ENCODE measurements at places on chromosomes 13 and 19.

- DNase-seq, result no peak
These were observed 41.0 kb downstream of the MLLT1 start for GRCh38 chr19:6238643-6239281.

DNA sequence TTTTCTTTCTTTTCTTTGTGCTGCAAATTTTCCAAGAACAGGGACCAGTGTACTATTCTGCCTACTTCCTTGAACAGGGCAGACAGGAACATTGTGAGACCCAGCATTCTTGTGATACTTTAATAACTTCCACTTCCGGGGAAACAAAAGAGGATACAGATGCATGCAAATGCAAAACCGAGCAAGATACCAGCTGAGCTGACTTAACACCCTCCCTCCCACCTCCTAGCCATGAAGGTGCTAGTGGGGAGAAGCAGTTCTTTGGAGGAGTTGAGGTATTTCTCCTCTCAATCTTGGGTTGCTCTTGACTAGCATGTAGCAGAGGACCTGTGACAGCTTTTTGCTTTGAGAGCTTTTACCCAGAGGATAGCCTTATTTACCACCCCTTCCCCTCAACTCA lies 111.2 kb downstream of the KLF5 start:
- DNase-seq, result no peak

DNA sequence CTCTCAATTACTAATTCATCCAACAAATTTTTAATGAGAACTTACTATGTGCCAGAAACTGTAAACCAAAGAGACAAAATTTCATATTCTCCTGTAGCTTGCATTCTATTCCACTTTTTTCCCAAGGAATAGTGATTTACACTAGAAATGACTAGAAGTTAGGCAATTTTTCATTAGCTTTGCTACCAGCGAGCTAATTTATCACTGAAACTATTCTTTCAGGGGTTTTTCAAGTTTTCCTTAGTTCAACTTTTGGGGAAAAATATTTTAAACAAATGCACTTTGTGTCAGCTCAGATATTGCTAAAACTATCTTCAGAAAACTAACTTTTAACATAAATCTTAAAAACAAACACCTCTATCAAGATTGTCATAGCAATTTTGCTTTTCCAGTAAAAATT lies 5.4 kb downstream of the TNFRSF19 start:
- DNase-seq, result no peak

DNA sequence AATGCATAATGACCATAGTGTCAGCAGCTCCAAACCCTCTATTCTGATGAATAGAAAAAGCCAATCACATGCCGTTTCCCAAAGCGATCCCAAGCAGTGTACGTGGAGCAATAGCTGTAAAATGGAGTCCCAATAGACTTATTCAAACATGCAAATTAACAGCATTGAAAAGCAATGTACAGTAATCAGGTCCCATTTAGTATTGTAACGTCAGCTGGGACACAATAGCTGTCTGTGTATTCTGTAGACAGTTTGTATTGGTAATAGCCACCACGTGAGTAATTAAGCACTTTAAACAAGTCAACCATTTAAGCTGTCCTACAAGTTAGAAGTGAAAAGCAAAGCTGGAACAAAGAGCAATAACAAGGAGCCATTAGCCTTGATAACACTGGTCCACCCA lies 698.2 kb downstream of the PCDH17 start:
- no peak for DNase-seq

DNA sequence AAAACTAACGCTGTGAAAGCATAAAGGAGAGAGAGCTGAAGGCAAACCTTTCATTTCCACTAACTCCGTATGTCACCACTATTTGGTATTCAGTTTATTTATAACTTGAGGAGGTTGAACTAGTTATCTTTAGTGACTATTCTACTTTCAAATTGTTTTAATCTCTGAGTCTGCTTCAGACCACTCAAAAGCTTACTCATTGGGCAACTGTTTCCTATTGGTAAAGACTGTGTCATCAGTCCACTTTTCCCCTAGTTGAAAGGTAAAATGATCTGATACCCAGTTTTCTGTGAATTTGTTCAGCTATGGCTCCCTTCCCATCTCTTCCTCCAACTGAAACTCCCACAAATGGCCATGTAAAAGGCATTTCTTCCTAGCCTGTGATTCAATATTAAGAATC lies 39.1 kb downstream of the TEX26 start:
- DNase-seq, result no peak

GRCh38 chr13:104436555-104436954 lies 1370.3 kb upstream of the SLC10A2 start:
- no peak for DNase-seq

- DNase-seq, result no peak
These were observed 3.1 kb upstream of the TYROBP start for GRCh38 chr19:35911173-35911572.

DNA sequence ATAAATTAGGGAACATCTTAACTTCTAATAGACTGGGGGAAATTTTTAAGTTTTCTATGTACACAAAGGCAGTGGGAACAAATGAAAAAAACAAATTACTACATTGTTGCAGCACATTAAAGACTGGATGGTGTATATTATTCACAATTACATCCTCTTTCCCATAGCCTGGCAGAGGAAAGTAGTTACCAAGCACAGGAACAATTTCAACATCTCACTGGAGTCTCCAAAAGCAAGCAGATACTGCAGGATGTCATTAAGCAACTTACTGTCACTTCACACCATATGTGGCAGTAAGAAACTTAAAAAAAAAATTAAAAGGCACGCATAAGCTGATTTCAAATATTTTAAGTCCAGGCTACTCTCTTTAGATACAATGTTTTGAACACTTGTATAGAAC lies 6.4 kb upstream of the EFNB2 start:
- no peak for DNase-seq

DNA sequence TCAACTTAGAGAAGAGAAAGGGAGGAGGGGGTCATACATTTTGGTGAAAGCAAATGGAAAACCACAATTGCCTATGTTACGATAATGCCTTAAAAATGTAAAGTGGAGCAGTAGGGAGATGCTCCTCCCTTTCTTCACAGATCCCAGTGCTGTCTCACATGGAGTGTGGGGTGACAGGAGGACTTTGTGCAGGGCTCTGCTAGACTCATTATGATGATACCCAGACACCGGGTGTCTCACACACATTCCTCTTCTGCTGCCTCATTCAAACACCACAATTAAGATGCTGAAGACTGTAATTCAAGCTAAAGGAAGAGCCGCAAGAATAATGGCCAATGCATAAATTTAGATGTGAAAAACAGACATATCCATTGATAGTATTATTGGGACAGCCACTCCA lies 150.6 kb downstream of the LHFPL6 start:
- no peak for DNase-seq

GRCh38 chr13:99859178-99860177 lies 112.1 kb downstream of the ZIC5 start:
- DNase-seq, result no peak

GRCh38 chr13:60753641-60754040 lies 356.6 kb downstream of the TDRD3 start:
- DNase-seq, result no peak

DNA sequence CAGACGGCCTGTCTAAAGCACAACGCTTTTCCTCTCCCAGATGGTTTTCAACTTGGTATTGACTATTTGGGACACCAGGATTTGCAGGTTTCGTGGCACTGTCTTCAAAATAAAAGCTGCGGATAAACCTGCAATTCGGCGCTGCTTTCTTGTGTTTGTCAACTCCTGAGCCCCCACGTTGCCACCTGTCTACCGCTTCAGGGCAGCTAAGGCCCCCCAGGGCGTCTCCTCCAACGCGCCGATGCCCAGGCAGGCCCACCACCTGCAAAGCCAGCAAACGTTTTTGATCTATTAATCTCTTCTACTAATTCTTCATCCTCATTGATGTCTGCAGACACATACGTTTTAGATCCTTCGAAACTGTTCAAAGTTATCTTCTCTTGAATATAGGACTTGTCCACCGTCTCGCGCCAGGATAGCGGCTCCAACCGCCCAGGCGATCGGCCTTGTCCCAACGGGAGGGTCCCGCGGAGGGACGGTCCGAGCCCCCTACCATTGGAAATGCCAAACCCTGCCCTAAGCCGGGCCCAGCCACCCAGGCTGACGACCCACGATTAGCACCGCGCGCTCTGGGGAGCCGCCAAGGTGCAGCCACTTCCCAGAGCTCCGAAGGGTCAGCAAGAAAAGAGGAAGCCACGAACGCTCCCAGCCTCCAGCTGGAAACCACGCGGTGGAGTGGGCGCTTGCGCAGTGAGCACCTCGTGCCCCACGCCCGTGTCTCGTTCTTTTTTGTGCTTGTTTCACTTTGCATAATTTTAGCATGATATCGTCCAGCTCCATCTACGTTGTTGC lies 23.4 kb upstream of the VN1R4 start:
- DNase-seq, result no peak

DNA sequence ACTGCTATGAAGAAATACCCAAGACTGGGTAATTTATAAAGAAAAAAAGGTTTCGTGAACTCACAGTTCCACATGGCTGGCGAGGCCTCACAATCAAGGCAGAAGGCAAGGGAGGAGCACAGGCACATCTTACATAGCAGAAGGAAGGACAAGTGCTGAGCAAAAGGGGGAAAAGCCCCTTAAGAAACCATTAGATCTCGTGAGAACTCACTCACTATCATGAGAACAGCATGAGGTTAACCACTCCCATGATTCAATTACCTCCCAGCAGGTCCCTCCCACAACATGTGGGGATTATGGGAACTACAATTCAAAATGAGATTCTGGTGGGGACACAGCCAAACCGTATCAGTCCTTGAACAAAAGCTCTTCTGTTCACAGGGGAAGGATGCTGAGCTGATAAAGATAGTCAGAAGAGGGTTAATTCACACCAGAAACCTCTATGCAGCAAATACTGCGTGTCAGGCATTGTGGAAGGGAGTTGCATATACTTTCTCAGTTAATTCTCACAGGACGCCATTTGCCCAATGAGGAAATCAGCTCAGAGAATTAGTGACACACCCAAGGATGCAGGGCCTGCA lies 246.2 kb downstream of the FOXO1 start:
- DNase-seq, result no peak

- DNase-seq, result no peak
These were observed 15.3 kb downstream of the FPR3 start for GRCh38 chr19:51810223-51810622.

- no peak for DNase-seq
These were observed at the start of gene FOXO1 for GRCh38 chr13:40666045-40666932. TSS of gene FOXO1 (minus strand) at chr13:40666641. CDS start at chr13:40666212, 429 bp downstream.

- no peak for DNase-seq
These were observed 8.5 kb upstream of the SIGLEC8 start for GRCh38 chr19:51466723-51467122.

DNA sequence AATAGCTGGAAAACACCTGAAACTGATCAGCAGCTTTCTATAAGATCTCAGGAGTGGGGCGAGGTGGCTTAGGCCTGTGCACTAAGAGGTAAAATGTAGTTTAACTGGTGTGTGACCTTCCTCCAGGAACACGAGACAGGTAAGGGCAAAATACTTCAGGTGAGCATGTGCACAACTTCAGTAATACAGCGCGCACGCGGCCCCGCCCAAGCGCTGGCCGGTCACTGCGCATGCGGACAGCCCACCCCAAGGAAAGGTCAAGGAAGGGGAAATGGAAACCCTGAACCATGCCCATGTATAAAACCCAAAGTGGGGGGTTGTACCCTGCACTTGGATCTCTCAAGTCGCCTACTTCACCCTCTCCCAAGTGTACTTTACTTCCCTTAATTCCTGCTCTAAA lies 49.4 kb upstream of the ARHGEF7 start:
- no peak for DNase-seq

GRCh38 chr19:19525611-19526380 lies 2.9 kb upstream of the YJEFN3 start:
- no peak for DNase-seq

GRCh38 chr13:104015646-104016396 lies 949.6 kb upstream of the SLC10A2 start:
- DNase-seq, result no peak

GRCh38 chr19:46271481-46272197 lies 25.2 kb upstream of the HIF3A start:
- DNase-seq, result peak; percentile 71

GRCh38 chr19:5954293-5954692 lies 23.6 kb downstream of the RANBP3 start:
- no peak for DNase-seq

- no peak for DNase-seq
These were observed at the start of gene PPP1R12C for GRCh38 chr19:55116859-55117662. TSS of gene PPP1R12C (minus strand) at chr19:55117637. CDS start at chr19:55117543, 94 bp downstream.

- DNase-seq, result no peak
These were observed 226.0 kb downstream of the NALCN start for GRCh38 chr13:101190337-101190736.

DNA sequence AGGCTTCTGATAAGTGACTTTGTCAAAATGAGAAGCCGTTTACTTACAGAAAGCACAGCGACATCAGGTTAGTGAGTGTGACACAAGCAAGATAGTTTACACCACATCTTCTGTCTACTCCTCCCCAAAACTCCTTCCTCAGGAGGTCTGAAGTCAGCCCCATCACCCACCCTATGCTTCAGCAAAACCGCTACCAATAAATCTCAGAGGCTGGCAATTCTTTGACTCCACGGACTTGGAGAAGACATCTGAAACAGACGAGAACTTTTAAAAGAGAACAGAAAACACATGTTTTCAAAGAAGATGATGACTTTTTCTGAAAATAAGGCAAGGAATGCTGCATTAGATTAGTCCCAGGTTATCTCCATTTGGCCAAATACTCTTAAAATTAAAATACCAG lies 261.1 kb downstream of the TBC1D4 start:
- DNase-seq, result no peak

DNA sequence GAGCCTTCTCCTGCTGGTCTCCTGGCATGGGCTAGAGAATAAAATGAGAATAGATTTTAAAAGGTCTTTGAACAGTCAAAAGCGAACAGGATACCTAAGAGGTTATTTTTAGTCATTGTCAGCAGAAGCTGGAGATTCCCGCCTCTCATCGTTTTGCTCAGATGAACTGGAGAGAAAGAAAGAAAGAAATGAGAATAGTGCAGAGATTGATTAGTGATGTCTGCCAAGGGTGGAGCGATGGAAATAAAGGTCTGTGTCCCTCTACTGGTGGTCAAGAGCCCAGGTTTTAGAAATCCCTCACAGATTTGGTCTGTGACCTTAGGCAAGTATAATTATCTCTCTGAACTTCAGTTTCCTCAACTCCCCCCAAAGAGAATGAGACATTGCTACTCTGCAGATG lies 5.3 kb downstream of the NCAN start:
- DNase-seq, result no peak

- DNase-seq, result peak; percentile 19
These were observed 1.6 kb downstream of the RASIP1 start for GRCh38 chr19:48738557-48739403.

DNA sequence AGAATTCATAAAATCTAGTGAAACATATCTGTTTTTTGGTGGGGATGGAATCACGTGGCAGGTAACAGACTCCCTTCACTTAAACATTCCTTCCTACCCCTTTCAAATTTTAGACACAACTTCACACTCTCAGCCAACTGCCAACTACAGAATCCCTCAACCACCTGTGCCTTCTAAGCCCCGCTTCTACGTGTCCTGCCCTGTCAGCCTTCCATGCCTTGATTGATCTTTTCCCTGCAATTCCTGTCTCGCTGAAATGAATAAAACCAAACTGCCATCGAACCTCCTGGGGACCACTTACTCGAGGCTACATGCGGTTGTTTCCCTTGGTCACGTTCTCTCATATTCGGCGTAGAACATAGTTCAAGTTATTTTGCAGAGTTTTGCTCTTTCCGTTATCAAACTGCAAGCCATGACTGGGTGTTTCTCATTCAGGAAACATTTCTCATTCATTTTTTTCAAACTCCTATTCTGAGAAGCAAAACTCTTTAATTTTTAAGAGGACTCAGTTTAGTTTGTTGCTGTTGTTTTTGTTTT lies 1.1 kb downstream of the ZNF625 start:
- DNase-seq, result no peak

GRCh38 chr13:36430247-36431203 lies 1.8 kb upstream of the CCNA1 start:
- DNase-seq, result no peak

- DNase-seq, result no peak
These were observed 366.6 kb downstream of the DNAJC15 start for GRCh38 chr13:43389983-43390382.
